ENCODE measurements at places on chromosomes 2 and 18.

DNA sequence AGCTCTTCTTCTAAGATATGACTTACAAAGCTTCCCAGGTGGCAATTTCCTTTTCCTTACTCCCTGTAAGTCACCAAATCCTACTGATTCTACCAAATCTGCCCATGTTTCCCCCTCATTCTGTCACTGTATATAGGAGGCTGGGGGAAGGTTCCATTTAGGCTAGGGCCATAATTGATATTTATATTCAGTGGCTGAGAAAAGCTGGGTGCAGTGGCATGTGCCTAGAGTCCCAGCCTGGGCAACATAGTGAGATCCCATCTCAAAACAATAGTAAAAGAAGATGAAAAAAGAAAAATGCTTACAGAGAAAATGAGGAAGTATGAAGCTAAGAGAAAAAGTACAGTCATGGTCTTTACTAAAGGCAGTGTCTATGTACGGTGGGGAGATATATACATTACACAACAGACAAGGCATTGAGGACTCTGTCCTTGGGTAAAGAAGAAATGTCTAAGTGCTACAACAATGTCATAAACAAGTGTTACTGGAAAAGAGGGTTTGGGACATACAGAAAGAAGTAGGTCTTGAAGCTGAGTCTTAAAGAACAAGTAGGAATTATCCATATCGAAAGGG lies 4.8 kb downstream of the CWC22 start:
- no peak for DNase-seq

DNA sequence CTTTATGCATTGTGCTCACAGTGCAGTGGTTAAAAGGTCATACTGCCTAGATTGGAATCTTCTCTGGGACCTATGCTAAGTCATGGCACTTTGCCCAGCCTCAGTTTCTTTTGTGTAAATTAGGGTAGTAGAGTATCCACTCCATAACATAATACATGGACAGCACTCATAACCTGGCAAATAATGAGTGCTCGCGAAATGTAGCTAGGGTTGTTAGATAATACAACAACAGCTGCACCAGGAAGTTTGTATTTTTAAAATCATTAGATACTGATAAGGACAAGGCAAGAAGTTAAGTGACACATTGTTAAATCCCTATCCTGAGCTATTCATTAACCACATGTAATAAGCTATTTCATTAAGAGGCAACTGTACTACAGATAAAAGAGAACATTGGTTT lies 13.8 kb upstream of the PLA2R1 start:
- DNase-seq, result no peak

GRCh38 chr18:70998490-70998889 lies 709.6 kb downstream of the SOCS6 start:
- DNase-seq, result no peak

- no peak for DNase-seq
Measured at GRCh38 chr18:5891184-5891853, 4.0 kb downstream of the TMEM200C start.

DNA sequence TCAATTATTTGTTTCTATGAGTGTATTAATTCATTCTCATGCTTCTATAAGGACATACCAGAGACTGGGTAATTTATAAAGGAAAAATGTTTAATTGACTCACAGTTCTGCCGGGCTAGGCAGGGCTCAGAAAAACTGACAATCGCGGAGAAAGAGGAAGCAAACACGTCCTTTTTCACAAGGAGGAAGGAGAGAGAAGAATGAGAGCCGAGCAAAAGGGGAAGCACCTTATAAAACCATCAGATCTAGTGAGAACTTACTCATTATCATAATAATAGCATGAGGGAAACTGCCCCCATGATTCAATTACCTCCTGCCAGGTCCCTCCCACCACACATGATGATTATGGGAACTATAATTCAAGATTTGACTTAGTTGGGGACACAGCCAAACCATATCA lies 294.0 kb downstream of the DSC3 start:
- DNase-seq, result no peak

GRCh38 chr2:135651717-135652116 lies 89.9 kb upstream of the UBXN4 start:
- DNase-seq, result no peak

DNA sequence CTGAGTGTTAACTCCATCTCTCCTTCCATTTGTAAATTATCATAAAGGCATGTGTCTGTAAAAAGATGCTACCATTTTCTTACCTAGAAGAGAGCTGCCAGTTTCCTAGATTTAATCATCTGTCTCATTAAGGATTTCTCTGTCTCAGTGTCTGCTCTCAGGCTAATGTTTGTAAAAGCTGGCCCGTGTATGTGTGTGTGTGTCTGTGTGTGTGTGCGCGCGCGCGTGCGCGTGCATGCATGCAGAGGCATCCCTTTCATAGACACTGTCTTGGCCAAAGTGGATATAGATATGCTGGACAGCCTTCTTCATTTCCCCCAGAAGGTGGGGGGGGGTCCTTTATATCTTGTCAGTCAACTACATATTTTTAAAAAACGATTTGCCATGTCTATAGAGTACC lies 18.9 kb downstream of the MGAT5 start:
- DNase-seq, result no peak

All from stimulated activated CD4-positive, alpha-beta T cell treated with anti-CD3 and anti-CD28 coated beads, Interleukin-1b, Interleukin-23, amount 100 ng/mL, for 1 hour (primary cell).